SJCRH30 (cell line): ENCODE measurements at places on chromosomes 2 and 18. TPM values are rescaled to one million over a fixed set of nuclear protein-coding genes. Genes with fewer than 3 reads are reported as not detected.

Gene SERPINB7
- total RNA-seq = not detected in 2 replicates

Gene ST6GAL2
- total RNA-seq = 1.7 and 2.2 TPM in 2 replicates

DNA sequence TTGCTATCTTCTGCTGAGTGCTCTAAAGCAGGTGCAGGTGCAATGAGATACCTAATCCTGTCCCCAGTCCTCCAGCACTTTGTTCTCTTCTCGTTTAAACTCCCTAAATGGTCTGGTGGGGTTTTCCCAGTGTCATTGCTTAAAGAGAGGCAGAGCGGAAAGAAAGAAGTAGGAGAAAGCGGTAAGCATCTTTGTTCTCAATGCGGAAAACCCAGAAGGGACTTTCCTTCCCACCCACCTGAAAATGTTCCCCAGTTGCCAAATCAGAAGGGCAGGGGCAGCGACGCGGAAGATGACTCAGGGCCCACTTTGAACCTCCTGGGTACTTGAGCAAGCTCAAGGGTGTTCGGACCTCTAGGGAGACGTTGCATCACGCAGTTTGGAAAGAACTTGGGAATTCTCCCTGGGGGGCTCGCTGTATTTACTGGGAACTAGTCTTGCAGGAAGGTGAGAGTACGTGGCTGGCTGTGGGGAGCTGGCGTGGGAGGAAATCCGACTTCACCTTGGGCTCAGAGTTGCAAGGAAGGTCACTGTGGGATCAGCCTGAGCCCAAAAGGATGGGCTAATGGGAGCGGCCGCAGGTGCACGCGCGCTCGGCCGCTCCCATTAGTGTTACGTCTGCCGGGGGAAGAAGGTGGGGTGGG is 589 bp upstream of the SGPP2 start:
- DNase-seq = no peak

DNA sequence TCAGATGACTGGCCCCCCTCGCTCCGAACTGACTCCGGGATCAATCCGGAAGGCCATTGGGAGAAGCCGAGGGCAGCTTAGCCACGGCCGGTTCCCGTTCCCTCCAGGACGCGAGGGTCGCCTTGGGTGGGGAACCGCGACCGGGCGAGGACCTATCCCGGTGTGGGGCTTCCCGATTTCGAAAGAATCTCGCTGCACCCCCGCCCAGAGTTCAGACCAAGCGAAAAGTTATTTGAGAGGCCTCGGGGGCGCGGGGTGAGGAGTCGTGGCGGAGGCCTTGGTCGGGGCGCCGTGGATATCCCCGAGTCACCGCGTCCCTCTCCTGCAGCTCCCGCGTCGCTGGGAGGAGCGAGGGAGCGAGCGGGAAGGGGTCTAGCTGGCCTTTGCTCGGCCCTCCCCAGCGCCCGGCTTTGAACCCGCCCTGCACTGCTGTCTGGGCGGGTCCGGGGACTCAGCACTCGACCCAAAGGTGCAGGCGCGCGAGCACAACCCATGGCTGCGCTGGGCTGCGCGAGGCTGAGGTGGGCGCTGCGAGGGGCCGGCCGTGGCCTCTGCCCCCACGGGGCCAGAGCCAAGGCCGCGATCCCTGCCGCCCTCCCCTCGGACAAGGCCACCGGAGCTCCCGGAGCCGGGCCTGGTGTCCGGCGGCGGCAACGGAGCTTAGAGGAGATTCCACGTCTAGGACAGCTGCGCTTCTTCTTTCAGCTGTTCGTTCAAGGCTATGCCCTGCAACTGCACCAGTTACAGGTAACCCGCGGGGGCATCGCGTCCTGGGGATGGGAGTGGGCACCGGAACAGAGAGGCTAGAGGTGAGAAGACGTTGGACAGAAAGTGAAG is at the start of gene CYP27A1:
TSS of gene CYP27A1 (plus strand) at position 457 of the 837 bp plus-strand sequence. CDS start at position 493, 36 bp downstream.
- peak; percentile 20 for DNase-seq
